ENCODE measurements at places on chromosomes 2 and 18. TPM values are rescaled to one million over a fixed set of nuclear protein-coding genes. Genes with fewer than 3 reads are reported as not detected.
A peak's percentile ranks its signal among the peaks of the same experiment; 100 is the strongest.

GRCh38 chr2:46308081-46308480, 10.9 kb downstream of the EPAS1 start:
- peaks cover 25% of the 10 kb centered on the region for H3K4me1 ChIP-seq
- H3K36me3 ChIP-seq = no peaks in the 10 kb centered on the region
- no peak overlapping the region for H3K4me3 ChIP-seq
- peak; percentile 65 for DNase-seq

DIPK1C gene
- total RNA-seq = not detected

GRCh38 chr2:205198140-205198525, 484.2 kb upstream of the NRP2 start:
- no peaks in the 10 kb centered on the region for H3K4me1 ChIP-seq
- H3K36me3 ChIP-seq = no peaks in the 10 kb centered on the region
- DNase-seq = peak; percentile 66
- no peak overlapping the region for H3K27ac ChIP-seq
- H3K4me3 ChIP-seq = no peak overlapping the region
- no peaks in the 10 kb centered on the region for H3K27me3 ChIP-seq

DNA sequence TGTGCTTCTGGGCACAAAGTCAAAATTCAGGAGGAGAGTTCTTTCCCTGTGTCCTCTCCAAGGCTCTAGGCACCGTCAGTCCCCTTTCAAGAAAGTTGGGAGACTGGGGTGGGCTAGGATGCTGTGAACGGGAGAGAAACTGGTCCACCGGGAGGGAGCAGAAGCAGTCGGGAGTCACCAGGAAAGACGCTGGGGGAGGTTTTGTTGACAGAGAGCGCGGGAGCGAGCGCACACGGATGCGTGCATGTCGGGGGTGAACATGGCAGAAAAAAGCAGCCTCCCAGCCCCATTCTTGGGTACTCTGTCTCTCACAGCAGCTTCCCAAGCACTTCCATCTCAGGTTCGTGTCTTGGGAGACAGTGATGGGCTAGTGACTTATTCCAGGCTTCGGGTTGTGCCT, 97.1 kb upstream of the PXDN start:
- H3K27ac ChIP-seq = no peak overlapping the region
- no peaks in the 10 kb centered on the region for H3K27me3 ChIP-seq
- no peak overlapping the region for H3K4me3 ChIP-seq
- H3K4me1 ChIP-seq = no peaks in the 10 kb centered on the region

GRCh38 chr18:8732442-8733360, 27.3 kb downstream of the MTCL1 start:
- H3K4me1 ChIP-seq = peaks cover 6% of the 10 kb centered on the region
- no peaks in the 10 kb centered on the region for H3K27me3 ChIP-seq
- no peaks in the 10 kb centered on the region for H3K36me3 ChIP-seq
- no peak overlapping the region for H3K4me3 ChIP-seq

DNA sequence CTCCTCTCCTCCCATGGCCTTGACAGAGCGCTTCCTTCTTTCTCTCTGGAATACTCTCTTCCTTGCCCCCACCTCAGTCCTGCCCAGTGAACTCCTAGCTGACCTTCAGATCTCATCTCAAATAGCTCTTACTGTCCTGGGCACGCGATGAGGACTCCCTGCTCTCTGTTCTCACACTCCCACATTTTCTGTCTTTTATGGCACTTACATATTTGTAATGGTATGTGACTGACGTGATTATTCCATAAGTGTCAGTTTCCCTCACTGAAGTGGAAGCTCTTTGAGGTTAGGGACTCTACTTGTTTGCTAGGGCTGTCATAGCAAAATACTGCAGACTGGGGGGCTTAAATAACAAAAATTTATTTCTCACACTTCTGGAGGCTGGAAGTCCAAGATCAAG, 1.7 kb upstream of the DYSF start:
- no peaks in the 10 kb centered on the region for H3K36me3 ChIP-seq
- peaks cover 24% of the 10 kb centered on the region for H3K4me1 ChIP-seq
- H3K4me3 ChIP-seq = no peak overlapping the region
- H3K27me3 ChIP-seq = peaks cover 5% of the 10 kb centered on the region

DNA sequence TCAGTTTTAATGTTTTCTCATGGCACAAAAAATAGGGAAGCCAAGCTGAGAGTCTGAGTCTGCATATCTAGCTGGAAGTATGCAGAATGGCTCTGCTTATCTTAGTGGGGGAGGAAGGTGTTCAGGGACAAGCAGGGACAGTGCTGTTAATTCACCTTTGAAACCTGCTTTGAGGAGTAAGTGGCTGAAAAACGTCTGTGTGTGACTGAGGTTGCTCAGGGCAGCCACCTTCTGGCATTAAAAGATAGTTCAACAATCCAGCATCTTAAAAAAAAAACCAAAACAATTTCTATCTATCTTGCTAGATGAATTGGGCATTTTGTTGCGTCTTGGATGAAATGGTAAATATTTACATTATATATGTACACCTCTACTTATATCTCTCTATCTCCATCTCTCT, 2.0 kb upstream of the TRPM8 start:
- peaks cover 3% of the 10 kb centered on the region for H3K27me3 ChIP-seq
- no peaks in the 10 kb centered on the region for H3K4me1 ChIP-seq
- H3K36me3 ChIP-seq = no peaks in the 10 kb centered on the region
- H3K4me3 ChIP-seq = no peak overlapping the region
- H3K27ac ChIP-seq = no peak overlapping the region

- DNase-seq = peak; percentile 3
- H3K27ac ChIP-seq = no peak overlapping the region
- no peaks in the 10 kb centered on the region for H3K36me3 ChIP-seq
These were observed 49.3 kb downstream of the SEMA4F start for GRCh38 chr2:74703373-74703772.

DNA sequence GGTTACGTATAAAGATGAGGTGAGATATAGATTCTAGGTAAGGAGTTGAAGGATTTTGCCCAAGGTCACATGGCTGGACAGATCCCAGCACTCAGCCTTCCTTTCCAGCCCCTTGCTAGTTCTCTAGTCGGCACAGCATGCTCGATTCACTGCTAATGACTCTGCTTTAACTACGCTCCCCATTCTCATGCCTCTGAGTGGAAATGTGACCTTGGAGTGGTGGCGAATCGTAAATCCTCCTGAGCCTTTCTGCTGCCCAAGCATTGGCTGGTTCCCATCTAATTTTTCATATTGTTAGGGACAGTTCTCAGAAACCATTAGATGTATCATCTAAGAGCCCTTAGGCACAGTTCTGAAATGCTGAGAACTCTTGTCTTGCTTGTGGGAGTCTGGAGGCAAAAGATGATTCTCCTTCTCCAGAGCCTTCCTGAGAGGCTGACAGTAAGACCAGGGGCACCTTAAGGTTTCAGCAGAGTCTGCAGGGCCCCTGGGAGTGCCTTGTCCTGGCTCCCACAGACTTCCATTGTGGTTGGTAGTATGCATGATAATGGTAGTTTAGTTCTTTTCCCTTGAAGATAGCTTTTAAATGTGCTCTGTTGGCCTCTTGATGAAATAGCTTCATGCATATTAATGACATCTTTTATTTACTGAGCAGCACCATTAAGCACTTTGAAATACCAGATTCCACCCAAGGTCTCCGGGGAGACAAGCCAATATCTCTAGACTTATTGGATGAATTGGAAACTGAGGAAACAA, 377.8 kb upstream of the SLC14A2 start:
- H3K27me3 ChIP-seq = no peaks in the 10 kb centered on the region
- H3K36me3 ChIP-seq = no peaks in the 10 kb centered on the region
- no peak overlapping the region for H3K27ac ChIP-seq
- no peaks in the 10 kb centered on the region for H3K4me1 ChIP-seq
- DNase-seq = no peak

DNA sequence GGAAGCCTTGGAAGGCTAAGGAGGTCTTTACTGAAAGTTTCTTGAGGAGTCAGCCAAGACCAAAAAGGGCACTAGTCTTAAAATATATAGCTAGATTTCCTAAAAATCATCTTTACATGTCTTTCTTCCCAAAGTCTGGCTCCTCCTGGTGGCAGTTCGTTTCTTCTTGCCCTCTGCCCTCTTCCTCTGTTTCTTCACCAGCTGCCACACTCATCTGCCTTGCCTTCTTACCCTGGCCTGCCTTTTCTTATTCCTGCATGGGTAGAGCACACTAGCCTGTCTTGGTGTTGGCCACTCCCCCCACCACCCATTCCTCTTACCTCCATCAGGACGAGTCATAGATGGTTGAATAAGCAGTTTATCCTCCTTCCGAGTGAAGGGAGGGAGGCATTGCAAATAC, 129.8 kb downstream of the RAPGEF4 start:
- DNase-seq = no peak
- no peak overlapping the region for H3K4me3 ChIP-seq
- no peaks in the 10 kb centered on the region for H3K36me3 ChIP-seq

GRCh38 chr2:155982135-155982534, 350.4 kb downstream of the NR4A2 start:
- no peak overlapping the region for H3K4me3 ChIP-seq
- H3K27me3 ChIP-seq = no peaks in the 10 kb centered on the region
- H3K4me1 ChIP-seq = no peaks in the 10 kb centered on the region
- no peak for DNase-seq
- no peaks in the 10 kb centered on the region for H3K36me3 ChIP-seq

DNA sequence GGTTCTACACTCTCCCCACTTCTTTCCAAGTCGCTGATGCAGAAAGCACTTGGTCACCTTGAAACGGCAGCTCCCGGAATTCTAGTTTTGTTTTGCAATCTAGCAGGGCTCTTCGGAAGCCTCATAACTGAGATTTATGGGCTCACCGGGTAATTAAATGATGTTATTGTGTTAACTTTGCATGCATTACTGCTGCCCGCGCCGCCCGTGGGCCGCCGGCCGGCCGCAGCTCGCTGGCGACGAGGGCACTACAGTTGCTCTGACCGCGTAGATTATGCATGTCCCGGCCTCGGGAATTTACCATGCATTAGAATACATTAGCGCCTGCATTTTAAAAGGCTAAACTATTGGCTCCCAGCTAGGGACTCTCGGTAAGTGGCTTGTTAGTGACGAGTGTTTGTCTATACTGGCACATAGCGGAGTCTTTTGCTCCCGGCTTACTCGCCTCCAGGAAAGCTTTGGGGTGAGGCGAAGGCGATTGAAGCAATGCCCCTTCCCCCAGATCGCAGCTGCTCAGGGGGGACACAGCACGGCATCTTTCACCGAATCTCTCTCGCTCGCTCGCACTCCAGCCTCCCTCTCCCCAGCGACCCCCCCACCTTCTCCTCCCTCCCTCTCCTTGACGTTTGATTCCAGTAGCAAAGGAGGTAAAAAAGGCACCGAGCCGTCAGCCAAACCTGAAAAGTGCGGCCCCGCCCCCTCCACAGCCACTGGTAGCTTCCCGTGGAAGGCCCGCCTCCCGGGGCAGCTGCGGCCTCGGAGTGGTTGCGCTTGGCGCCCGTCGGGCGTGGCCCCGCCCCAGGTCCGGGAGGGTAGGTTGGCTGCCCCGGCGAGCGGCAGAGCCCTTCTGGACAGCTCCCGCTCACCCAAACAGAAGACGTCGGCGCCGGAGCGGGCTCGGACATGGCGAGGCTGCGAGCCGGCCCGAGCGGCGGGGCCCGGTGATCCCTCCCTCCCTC, at the start of gene ONECUT2:
Gene ONECUT2 (plus strand): TSS at position 839 of the 959 bp plus-strand sequence. CDS start 343 bp downstream, outside the sequence.
- peaks cover 33% of the 10 kb centered on the region for H3K4me1 ChIP-seq
- no peaks in the 10 kb centered on the region for H3K36me3 ChIP-seq
- peak; percentile 95 for DNase-seq

SLC9A2 gene
- 0.52 TPM for total RNA-seq

DNA sequence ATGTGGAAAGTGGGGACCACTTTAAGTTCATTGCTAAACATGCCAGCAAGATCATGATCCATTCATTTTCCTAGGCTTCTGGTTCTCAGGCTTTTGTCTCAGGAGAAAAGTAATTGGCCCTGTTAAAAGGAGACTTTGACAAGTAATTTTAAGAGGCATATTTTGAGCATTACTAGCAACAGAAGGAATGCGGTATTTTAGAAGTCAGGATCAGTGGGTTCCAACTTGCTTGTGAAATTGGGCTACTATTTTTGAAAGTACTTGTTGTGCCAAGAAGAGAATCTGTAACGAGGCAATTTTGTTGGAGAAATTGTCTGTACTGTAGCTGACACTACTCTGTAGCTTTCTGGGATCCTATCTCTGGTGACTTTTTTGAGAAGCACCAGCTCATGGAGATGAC, 59.4 kb downstream of the CERS6 start:
- H3K36me3 ChIP-seq = no peaks in the 10 kb centered on the region
- H3K27ac ChIP-seq = no peak overlapping the region
- no peaks in the 10 kb centered on the region for H3K4me1 ChIP-seq

CRYGC gene
- total RNA-seq = not detected

FAM228A gene
- 3.9 TPM for total RNA-seq
